ENCODE measurements at places on chromosomes 13 and 19.

- DNase-seq, result peak; percentile 28
Measured at GRCh38 chr19:17866964-17867486, 4.7 kb upstream of the SLC5A5 start.

- no peak for DNase-seq
Measured at GRCh38 chr19:11570039-11570462, 7.4 kb downstream of the ACP5 start.

DNA sequence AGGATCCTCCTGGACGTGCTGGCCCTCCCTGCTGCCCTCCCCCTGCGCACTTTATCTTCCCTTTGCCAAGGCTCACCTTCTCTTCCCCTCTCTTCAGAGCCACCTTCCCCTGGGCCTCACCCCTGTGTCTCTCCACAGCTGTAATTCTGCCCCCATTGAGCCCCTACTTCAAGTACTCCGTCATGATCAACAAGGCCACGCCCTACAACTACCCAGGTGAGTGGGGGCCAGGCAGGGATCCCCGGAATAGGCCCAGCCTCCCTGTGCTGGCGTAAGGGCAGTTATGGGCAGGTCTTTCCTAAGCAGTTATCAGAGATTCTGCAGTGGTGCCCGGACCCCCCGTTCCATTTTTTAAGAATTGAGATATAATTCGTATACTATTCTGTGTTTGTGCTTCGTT is 3.1 kb downstream of the NDUFA3 start:
- DNase-seq, result no peak

GRCh38 chr19:18677156-18677555 is 6.3 kb upstream of the CRTC1 start:
- no peak for DNase-seq

- DNase-seq, result no peak
Measured at GRCh38 chr13:59951011-59951410, 212.7 kb downstream of the DIAPH3 start.

DNA sequence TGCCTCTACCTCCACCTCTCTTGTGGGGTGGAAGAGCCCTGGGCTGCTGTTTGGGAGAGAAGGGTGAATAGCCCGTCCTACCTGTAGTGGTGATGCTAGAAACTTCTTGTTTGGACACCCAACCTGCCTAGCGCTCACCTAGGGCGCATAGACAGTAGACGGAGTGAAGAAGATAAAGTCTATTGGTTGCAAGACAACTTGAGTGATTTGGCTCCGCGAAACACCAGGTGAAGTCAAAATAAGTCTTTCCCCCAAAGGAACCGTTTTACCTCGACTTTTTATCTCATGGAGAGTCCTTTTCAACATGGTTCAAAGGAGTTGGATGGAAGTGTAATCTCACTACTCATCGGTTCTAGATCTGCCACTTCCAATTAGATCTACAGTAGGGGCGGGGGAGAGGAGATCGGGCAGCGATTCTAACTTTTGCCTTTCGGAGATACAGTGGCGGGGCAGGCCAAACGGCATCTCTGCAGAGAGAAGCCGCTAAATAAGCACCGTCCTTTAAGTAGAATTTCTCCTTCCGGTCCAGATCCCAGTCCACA is 694 bp upstream of the ZIC5 start:
- DNase-seq, result no peak

DNA sequence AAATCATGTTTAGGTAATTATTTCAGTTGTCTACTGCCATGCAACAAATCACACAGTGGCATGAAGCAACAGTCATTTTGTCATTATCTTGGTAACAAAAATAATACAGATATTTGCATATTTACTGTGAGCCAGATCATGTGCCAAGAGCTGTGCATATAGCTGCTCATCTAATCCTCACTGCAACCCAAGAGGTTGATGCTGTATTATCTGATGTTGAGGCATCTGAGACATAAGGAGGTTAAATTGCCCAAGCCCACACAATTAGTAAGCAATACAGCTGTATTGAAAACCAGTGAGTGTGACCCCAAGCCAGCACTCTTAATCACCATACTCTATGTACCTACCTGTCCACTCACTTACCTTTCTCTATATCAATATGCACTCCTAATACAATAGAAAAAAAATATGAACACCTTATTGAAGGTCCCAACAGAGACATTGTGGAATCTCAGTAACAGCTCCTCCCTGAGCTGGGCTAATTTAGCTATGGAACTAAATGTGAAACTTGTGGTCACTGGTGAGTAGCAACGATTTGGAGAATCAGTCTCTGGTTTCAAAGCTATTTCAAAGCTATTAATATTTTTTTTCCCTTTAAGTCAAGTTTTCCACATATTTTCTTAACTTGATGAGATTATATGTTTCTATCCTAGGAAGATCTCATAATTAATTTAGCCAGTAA is 185.2 kb downstream of the KLF12 start:
- DNase-seq, result no peak

GRCh38 chr13:73740666-73741065 is 393.5 kb downstream of the KLF12 start:
- no peak for DNase-seq

DNA sequence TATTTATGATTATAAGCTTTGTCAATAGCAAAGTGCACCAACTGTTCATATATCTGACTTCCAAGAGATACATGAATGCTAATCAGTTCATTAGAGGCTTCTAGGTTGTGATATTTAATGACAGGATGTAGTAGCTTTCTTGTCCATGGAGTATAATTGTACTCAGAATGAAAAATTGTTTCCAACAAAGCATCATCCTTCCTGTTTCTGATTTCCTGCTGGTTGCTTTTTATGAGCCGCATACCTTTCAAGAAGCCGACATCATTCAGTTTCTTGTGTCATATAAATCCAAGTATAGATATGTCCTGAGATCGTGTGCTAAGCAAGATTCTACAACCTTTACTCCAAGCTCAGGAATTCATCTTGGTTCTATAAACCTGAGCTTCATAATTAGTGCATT is 326.6 kb downstream of the DIAPH3 start:
- no peak for DNase-seq

DNA sequence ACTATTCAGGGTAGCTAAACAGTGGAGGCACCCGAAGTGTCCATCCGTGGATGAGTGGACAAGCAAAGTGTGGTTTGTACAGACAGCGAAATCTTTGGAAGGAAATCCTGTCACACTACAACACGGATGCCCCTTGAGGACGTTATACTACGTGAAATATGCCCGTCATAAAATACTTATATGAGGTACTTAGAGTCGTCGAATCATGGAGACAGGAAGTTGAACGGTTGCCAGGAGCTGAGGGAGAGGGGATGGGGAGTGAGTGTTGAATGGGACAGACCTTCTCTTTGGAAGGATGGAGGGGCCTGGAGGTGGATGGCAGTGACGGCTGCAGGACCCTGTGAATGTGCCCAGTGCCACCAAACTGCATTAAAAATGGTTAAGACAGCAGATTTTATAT is 11.6 kb downstream of the ATP4B start:
- DNase-seq, result no peak

DNA sequence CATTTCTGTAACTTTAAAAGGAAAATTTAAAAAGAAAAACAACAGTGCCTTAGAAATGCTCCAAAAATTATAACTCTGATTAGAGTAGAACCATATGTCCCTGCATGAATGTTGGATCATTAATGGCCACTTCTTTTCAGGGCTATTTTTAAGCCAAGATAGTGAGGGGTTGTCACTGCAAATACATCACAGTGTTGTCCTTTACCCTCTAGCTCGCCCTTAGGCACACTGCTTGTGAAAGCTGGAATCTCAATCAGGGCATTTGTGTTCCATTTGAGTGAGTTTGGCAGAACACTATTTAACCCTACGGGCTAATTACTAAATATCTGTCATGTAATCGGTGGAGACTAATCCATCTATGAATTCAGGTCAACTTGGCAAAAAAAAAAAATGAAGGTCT is 212.2 kb downstream of the NHLRC3 start:
- no peak for DNase-seq

DNA sequence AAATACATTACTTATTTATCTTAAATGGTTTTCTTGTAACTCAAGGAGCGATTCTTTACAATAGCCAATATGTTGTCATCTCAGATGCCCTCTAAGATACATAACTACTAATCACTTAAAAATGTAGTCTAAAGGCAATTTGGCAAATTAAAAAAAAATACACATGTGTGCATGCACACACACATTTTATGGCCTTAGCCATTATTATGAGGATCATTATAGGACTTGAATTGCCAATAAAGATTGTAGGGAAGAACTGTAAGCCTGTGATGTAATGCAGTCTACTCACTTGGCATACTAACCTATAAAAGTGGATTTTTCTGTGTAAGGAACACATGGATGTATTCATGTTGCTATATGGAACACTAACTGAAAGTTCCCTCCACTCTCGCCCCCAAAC is 274.3 kb downstream of the SHISA2 start:
- DNase-seq, result no peak

GRCh38 chr19:18501832-18502231 is 20.0 kb downstream of the ELL start:
- DNase-seq, result no peak

DNA sequence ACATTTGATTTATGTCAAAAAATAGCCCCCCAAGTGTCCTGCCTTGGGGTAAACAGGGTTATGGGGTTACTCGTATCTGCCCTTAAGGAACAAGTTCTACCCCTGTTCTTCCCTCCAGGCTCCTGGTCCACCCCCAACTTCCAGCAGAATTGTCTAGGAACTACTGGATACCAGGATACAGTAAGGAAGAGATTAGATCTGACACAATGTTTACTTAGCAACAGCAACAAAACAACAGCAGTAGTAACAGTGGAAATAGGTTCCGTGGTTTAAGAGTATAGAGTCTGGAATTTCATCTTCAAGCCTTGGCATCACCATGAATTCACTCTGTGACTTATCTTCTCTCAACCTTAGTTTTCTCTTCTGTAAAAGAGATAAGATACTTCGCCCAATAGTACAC is 1.7 kb upstream of the FAM98C start:
- no peak for DNase-seq

DNA sequence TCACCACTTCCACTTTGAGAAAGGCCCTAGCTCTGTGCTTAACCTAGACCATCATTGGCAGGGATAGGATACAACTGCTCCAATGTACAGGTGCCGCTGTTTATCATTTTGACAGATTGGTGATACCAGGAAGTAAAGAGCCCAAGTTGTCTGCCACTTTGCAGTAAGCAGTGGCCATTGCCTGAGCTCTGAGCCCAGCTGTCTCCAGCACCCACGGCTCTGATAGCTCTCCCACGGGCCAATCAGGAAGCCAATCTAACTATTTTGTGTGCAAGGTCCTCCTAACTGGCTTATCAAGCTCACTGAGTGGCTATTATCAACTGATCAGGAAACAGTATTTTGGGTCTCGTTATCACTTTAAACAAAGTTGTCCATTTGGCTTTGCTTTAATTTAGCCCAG is 181.1 kb downstream of the DCT start:
- no peak for DNase-seq

- DNase-seq, result no peak
Measured at GRCh38 chr13:26961890-26962615, 201.5 kb upstream of the GPR12 start.

- no peak for DNase-seq
Measured at GRCh38 chr13:35884211-35884760, 246.9 kb downstream of the DCLK1 start.

GRCh38 chr13:89279374-89279773 is 1608.2 kb downstream of the SLITRK5 start:
- no peak for DNase-seq

DNA sequence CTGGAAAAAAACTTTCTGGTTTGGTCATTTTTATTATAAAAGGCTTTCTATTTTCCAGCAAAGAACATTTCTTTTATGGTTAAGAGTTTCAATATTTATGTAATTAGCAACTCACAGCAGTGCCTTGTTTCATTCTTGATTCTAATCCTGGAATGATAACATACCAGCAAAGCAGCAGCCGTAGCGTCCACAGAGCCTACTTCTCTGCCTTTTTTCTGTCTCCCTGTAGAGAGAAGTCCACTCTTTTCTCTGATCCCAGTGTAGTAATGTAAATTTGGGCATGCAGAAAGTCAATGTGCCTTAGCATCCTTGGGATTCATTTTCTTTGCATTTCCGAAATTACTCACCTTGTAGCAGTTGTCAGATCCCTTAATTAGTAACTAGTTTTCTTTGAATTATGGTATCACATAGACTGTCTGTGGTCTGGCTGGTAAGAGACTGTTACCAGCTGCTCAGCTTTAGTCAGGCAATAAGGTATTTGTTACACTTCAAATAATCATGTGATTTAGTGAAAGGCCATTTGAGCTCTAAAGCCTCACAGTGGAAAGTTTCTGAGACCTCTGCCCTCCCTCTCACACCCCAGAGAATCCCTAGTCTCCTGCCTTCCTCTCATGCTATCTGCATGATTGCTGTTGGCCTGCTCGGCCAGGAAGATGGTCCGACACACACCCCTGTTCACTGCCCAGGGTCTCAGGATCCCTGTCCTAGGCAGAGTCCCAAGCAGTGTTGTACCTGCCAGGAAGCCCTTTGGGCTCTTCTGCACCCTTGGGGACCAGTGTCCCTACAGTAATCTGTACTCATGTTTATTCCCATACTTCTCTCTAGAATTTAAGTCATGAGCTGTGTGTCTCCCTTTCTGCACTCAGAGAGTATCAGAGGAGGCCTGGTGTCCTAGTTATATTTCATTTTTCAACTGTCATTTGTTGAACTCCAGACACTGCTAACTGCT is 86.3 kb downstream of the LRCH1 start:
- DNase-seq, result no peak
